DMS79 (cell line): ENCODE measurements at places on chromosomes 1 and 21.

- DNase-seq = no peak
These were observed 191.4 kb downstream of the FOXD2 start for GRCh38 chr1:47629201-47629600.

DNA sequence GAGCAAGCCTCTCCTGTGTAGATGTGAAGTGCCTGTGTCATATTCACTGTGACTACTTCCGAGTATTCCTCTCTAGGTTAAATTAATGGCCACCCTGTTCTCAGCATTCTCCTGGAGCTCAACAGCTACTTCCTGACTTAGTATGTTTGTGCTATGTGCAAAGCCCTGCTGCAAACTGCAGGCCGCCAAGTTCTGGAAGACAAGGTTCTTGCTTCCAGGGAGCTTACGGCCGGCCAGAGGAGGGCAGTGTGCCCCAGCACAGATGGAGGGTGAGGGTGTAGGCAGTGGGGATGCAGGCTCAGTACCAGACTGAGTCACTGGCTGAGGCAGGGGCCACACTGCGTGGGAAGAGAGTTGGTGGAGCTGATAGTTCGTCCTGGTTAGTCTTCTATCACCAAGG lies 43.2 kb downstream of the ELK4 start:
- DNase-seq = peak; percentile 34

DNA sequence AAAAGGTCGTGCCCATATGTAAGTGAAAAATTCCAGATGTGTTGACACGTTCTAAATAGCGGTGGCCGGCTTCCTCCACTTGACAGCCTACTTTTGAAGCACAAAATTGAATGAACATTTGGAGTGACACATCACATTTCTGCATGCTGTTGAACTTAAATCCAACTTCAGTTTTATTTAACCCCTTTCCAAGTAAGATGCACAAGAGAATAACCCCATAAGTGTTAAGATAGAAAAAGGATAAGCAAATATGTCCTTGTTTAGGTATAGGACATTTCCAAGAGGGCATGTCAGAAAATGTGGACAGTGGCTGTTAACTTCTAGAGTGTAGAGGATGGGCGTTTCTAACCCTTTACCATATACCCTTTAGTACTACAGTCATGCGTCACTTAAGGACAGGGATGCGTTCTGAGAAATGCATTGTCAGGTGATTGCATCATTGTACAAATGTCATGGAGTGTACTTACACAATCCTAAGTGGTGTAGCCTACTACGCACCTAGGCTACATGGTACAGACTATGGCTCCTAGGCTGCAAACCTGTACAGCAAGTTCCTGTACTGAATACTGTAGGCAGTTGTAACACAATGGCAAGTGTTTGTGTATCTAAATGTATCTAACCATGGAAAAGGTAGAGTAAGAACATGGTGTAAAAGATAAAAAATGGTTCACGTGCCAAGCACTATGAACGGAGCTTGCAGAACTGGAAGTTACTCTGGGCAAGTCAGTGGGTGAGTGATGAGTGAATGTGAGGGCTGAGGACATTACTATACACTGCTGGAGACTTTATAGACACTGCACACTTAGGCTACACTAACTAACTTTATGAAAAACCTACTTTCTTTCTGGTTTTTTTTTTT lies 9.3 kb upstream of the FAM89A start:
- no peak for DNase-seq

- DNase-seq = no peak
These were observed 26.3 kb downstream of the ZNF648 start for GRCh38 chr1:182035097-182035770.

DNA sequence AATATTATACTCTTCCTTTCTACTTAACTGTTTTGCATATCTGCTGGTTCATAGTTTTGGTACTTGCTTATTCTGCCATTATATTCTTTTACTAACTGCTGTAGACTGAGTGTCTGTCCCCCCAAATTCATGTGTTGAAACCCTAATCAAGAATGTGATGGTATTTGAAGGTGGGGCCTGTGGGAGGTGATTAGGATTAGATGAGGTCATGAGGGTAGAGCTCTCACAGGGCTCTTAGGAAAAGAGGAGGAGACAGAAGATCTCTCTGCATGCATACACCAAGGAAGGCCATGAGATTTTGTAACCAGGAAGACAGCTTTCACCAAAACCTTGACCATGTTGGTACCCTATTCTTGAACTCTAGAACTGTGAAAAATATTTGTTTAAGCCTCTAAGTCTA lies 354.1 kb upstream of the B3GALT2 start:
- no peak for DNase-seq

DNA sequence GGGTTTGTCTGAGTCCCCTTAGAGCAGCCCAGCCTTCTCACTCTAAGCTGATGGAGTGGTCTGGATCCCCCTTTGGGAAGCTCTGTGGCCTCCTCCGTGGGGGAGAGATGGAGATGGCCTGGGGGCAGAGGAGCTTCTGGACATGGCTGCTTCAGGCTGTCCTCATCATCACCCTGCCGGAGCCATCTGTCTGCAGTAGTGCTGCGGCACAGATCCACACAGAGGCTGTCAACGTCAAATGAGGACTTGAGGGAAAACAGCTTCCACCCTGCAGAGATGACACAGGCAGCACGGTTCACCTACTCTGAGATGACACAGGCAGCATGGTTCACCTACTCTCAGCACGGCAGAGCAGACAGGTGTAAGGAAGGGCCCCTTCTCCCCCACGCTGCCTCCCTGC lies 134.3 kb downstream of the IGSF21 start:
- no peak for DNase-seq

GRCh38 chr1:94852788-94853187 lies 32.6 kb downstream of the SLC44A3 start:
- no peak for DNase-seq

DNA sequence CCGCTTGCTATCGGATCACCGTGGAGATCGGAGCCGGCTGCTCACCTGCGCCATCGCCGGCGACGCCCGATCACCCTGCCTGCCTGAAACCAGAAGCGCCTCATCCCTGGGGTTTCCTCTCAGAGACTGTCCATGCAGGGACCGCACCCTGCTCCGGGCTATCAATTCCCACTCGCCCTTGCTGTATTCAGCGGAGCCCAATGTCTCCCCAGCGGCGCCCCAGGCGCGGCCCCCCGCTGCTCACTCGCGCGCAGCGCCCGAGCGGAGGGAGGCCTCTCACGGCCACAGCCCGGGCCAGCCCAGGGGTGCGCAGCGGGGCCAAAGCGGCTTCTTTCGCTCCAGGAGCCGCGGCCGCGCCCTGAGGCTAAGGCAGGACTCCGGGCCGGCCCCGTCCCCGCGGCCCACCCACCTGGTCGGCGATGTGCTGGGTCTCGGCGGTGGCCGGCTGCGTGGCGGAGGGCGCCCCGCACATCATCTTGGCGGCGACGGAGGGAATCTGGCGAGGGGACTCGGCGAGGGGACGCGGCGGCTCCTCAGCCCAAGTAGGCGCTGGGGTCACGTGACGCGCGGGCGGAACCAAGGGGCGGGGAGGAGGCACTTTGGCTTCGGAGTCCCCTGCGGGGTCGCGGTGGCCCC lies at the start of gene CSTB:
CSTB (minus strand) TSS at position 514 of the 636 bp plus-strand sequence; CDS start at position 475, 39 bp downstream.
- DNase-seq = peak; percentile 50

DNA sequence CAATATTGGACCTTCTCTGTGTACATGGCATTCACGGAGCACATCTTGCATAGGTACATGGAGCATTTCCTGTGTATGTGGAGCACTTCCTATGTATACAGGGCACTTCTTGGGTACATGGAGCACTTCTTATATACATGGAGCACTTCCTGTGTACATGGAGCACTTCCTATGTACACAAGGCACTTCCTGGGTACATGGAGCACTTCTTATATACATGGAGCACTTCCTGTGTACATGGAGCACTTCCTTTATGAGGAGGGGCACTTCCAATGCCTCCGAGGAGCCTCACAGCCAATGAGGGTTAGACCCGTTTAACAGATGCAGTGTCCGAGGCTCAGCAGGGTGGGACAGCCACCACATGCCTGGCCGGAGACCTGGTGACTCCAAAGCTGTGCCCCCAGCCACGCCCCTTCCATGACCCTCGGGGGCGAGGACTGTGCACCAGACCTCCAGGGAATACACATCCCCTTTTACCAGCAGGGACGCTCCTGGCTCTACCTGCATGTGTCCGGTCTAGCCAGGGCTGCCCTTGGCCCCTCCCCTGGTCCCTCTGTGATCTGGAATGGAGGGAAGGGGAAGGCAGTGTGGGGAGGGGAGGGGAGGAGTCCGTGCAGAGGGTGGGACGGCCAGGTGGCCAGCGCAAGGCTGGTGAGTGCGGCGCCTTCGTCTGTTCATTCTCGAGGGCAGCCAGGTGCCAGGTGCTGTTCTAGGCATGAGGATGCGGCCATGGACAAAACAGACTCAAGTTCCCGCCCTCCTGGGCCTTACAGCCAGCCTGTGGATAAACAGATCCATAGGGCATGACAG lies 195.1 kb upstream of the TMEM51 start:
- no peak for DNase-seq
